Stromal cell of bone marrow (primary cell): ENCODE measurements at places on chromosomes 6 and 20.

DNA sequence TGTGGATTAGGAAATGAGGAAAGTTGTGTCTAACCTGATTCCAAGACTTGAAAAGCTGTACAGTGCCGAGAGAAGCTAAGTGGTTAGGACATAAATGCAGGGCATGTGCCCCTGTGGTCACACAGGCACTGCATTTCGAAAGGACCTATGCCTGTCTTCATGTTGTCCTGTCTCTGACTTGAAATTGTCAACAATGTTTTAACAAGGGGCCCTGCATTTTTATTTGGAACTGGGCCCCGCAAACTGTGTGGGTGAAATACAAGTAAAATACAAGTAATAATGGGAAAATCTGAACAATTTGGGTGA is 38.8 kb downstream of the MRS2 start:
- no peak for DNase-seq

DNA sequence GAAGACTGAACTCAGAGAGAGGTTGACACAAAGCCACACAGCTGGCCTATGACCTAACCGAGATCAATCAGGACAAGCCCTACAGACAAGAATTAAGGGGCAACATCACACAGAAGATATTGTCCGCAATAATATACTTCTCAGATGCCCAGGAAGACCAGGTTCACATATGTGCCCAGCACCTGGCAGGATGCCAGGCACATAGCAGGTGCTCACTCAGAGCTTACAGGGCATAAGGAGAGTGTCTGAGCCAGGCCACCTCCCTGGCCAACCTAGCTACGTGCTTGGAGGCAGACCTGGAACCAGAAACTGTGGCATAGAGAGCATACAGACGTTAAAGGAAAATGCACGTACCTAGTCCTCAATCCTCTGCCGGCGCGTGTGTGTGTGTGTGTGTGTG is 87.0 kb upstream of the LRFN2 start:
- DNase-seq = no peak

GRCh38 chr20:32216179-32217142 is 8.8 kb downstream of the POFUT1 start:
- no peak for DNase-seq

GRCh38 chr6:147527197-147527596 is 18.7 kb downstream of the SAMD5 start:
- DNase-seq = no peak

DNA sequence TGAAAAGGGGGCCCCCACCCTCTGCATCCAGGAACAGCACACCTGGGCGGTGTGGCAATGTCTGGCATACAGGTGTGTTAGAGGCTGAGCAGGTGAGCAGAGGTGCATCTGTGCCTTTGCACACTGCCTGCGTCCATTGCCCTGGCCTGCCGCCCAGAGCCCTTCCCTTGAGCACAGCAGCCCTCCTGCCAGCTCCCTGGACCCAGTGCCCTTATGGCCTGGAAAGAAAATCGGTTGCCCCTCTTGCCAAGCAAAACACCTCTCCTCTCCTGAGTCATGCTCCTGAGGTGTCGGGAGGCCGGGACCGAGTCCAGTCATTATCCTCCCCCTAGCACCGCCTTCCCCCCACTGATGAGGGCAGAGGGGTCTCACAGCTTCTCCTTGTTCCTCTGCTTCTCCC is 259.9 kb downstream of the SMOC2 start:
- no peak for DNase-seq

GRCh38 chr20:23257848-23258746 is 92.5 kb upstream of the NXT1 start:
- DNase-seq = peak; percentile 80

DNA sequence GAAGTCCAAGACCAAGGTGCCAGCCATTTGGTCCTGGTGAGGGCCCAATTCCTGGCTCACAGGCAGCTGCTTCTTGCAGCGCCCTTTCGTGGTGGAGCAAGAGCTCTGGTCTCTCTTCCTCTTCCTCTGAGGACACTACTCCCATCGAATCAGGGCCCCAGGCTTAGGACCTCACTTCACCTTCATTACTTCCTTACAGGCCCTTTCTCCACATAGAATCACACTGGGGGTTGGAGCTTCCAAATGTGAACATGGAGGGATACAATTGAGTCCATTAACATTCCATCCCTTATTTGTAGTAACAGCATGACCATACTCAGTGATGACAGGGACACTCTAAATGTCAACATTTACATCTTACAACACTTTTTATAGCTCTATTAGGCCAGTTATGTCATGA is 2.3 kb downstream of the RAMACL start:
- DNase-seq = no peak

DNA sequence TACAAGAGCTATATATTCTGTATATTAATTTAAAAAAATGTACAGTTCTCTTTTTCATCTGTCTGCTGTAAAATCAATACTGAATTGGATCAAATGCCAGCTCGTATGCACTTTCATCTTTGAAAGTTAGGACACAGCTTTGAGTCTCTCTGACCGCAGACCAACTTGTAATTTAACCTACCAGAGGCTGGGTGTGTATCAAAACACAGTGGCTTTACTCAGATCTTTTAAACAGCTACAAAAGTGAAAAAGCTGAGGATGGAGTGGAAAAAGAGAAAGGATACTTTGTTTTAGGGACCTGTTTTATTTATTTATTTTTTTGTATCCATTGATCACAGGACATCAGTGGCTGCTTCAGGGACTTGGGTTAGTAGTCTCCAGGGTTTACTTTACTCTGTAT is 44.1 kb downstream of the KIAA0408 start:
- DNase-seq = peak; percentile 29

- DNase-seq = no peak
Measured at GRCh38 chr6:126086560-126086959, 100.2 kb downstream of the TRMT11 start.

- DNase-seq = no peak
Measured at GRCh38 chr6:70040766-70041165, 174.4 kb downstream of the COL19A1 start.
